Mesothelial cell of epicardium (in vitro differentiated cells): ENCODE measurements at places on chromosomes 3 and 15.

DNA sequence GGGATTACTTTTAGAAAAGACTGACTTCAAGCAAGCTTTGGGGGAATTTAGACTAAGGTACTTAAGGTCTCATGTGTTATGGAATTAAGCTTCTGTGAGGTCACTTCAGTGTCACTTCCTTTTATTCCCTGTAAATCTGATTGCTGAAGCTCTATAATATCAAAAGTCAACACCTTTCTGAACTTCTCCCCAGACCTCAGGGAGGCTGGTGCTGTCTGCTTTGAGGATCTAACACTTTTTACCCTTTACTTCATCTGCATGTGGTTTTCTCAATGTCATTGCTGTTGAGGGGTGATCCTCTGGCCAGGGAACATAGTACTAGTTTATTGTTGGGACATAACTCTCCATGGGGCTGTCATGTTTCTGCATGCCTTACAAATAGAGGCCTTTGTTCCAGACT, 41.8 kb upstream of the RASGRF1 start:
- no peak for DNase-seq

DNA sequence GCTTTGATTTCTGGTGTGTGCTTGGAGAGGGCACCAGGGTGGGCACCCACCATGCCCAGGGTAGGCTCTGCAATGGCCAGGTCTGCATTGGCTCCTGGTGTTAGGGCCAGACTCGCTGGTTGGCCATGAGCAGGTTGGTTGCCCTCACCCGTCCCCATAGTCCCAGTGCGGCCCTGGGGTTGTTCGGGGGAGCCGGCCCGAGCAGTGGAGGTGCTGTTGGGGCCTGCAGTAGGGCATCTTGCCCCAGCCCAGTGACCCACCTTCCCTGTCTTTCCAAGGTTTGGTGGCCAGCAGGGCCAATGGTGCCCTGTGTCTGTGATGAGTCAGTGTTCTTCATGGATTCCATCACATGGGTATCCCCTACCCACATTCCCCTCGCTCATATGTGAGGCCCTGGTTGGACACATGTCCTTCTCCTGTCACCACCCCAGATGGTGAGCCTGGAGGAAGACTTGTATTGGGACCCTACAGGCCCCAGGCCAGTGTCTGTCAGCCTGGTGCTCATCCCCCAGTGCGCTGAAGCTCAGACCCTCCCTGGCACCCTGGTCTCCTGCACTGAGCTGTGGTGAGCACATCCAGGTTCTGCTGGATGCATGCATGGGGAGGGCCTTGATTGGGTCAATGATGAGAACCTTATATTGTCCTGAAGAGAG, 190.1 kb downstream of the UBE3A start:
- DNase-seq: no peak

DNA sequence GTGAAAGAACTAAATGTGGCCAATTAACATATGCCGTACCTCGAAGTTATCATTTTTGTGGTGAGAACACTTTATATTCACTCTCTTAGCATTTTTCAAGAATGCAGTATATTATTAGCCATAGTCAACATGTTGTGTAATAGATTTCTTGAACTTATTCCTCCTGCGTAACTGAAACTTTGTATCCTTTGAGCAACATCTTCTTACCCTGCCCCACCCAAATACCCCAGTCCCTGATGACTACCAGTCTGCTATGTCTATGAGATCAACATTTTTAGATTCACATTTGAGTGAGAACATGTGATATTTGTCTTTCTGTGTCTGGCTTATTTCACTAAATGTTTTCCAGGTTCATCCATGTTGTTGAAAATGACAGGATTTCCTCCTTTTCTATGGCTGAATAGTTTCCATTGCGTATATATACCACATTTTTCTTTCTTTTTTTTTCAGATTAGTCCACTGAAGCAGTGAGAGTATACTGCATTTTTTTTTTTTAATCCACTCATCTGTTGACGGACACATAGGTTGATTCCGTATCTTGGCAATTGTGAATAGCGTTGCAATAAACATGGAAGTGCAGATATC, 12.7 kb upstream of the KBTBD8 start:
- no peak for DNase-seq

DNA sequence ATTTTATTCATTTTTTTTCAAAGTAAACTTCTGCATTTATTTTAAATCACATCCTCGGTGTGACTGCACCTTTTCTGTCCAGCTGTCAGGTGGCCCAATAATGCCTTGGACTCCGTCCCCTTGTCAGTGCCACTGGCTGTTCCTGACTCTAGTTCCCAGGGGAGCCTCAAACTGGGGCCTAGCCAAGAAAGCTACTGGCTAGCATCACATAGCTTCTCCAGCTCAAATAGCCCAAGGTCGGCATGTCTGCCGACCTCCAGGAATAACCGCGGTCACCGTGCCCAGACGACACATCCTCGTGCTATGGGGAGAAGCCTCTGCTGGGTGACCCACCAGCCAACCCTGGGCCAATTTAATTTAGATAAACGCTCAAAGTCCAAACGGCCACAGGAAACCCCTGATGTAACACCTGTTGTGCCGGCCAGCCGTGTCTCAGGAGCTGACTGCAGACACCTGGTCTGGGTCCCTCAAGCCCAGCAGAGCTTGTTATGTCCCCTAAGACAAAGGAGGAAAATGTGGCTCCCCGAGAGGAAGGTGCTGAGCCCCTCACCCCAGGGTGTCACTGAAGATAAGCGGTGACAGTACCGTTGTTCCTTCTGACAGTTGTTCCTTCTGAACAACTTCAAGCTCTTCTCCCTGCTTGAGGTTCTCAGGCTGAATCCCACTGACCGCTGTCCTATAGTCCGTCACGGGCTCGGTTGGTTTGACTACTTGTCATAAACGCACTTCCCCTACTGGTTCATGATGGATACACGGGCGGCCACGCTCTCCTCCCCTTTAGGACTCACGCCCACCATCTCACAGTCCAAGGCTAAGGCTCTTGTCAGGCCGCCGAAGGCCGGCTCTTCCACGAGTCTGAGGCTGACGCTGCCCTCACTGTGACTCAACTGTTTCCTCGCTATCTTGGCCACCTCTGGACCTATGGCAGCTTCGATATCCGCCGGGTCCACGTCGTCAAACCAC, 126.2 kb downstream of the KLF13 start:
- no peak for DNase-seq

DNA sequence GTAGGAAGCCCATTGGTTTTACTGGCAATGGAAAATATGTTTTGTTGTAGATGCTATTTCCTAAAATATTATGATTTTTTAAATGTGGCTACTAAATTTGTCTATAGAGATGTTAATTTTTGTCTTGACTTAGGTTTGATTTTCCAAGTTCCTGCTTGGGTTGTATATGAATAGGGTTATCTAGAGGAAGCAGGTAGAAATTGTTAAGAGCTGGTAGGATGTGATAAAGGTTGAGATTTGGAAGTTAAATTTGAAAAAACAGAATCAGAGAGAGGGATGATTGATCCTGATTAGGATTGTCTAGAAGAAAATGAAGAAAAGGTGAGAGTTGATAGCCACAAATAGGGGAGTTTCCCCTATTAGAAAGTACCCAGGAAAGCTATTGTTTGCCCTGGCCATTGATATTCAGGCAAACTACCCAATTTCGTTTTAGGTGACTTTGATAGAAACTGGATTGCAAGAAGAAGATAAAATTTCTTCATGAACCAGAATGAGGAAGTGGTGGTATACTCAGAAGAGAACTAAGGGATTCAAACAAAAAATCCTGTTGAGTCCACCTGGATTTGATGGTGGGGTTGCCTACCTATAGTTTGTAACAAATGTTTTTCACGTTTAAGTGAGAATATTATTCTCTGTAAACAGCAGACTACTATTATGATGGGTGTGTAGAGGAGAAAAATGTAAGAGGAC, 91.2 kb upstream of the PHLDB2 start:
- DNase-seq: no peak

GRCh38 chr15:57522148-57522547, 69.6 kb upstream of the MYZAP start:
- no peak for DNase-seq

DNA sequence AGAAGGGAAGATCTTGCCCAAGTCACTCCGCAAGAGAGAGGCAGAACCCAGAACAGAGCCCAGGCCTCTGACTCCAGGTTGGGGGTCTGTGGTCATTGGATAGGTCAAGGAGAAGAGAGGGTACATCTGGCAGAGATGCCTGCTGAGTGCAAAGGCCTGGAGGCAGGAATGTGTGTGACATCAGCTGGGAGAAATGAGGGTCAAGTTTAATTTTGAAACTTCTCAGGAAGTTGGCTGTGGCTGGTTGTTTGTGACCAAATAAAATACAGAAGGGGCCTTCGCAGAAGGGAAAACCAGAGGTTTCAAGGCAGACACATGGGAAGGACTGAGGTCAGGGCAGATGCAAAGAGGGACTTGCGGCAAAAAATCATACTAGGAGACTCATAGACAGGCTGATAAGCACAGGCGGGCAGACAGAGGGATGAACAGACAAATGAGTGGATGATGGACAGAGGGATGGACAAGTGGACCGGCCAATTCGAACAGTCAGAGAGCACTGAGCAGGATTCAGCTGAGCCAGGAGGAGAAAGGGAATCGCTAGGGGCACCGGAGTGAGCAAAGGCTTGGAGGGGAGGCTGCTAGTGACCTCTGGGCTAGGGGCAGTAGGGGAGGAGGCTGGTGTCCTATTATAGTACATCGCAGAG, 28.8 kb upstream of the CACNA2D2 start:
- no peak for DNase-seq

GRCh38 chr15:73737535-73737934, 15.6 kb downstream of the INSYN1 start:
- no peak for DNase-seq

- no peak for DNase-seq
Measured at GRCh38 chr3:105656651-105657504, 211.9 kb downstream of the CBLB start.

DNA sequence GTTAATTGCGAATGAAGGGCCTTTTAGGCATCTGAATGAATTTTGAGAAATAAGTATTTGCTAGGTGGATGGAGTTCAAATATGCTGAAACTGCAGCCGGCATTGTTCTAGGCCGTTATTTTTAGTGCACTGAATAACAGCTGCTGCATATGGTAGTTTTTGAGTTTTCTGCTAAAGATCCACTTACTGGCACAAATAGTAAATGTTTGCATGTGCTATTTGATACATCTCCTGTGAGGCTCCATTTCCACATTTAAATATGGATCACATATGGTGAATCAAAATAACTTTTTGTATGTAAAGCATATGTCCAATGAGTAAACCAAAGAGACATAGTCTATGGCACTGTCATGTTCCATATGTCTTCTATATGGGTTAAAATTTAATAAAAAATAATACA, 56.7 kb upstream of the CNTN4 start:
- DNase-seq: no peak

GRCh38 chr15:74302821-74303359, 64.6 kb downstream of the CYP11A1 start:
- peak; percentile 71 for DNase-seq

DNA sequence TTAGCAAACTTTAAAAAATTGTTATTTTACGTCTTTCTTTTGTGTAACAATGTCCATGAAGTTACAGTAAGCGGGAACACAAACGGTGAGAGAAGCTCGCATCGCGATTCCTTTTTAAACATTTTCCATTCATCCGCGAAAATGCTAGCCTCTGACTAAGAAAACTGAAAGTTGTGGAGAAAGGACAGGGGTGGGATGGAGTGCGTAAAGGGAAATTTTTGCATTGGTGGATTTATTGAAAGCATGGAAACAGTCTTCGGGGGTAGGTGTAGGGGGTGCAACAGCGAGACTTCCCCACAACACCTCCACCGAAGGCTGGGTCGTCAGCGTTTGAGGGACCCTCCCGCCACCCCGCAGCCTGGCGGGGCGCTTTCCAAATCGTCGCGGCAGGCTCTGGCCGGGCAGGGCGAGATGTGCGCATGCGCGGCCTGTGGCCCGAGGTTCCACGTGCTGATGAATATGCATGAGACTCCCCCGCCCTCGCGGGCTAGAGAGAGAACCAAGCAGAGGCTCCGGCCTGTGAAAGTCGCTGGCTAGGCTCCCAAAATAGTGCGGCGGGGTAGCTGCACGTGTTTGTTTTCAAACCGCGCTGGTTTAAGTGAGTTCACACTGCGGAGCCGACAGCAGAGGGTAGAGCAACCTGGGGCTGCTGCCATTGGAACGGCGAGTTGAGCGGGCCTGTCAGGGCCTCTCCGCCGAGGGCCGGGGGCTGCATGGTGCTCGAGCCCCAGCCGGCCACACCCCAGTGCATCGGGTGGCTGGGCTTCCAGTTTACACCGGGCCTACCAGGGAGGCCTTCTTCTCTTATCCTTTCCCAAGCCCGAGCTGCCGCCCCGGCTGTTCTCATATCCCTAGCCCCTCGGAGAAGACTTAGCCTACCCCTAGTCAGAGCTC, 9.9 kb downstream of the ZIC1 start:
- DNase-seq: peak; percentile 81

DNA sequence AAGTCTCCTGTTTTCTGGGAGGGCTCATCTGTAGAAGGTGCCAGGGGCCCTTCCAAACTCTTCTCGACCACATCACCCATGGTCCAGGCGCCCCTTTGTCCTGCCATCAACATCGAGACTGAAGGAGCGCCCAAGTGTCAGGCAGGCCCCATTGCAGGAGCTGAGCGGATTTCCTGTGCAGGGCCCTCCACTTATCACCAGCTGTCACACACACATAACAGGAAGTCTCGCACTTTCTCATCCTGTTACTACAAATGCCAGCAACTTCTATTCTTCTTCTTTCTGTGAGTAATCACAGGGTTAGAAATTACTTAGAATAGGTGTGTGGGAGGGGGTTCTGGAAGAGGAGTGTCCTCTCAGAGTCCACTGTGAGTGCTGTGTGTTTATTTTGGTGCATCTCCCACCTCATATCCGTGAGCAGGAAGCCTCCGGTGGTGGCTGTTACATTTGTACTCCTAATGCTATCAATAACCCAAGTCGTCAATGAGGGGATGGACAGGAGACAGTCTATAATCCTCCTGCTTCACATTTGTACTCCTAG, at the start of gene KLHL6:
TSS of gene KLHL6 (minus strand) at position 166 of the 541 bp plus-strand sequence. CDS start at position 113, 53 bp downstream.
- DNase-seq: no peak

- DNase-seq: no peak
Measured at GRCh38 chr15:69807721-69808120, 290.0 kb downstream of the TLE3 start.

- DNase-seq: no peak
Measured at GRCh38 chr3:156862338-156862737, 36.2 kb downstream of the LEKR1 start.

DNA sequence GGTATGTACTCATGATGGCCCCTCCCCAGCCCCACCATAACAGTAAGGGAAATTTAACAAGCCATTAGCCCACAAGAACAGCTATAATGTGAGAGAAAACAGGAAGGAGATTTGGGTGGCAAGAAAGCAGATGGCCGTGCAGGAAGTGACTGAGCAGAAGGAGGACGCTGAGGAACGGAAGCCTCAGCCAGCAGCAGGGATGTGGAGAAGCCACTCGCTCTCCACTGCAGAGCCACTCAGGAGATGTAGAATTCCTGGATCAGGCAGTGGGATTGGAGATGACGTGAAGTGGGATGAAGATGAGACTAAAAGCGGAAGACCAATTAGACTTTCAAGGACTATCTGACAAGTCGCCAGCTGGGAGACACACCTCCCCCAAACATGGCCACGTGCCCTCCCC, 31.2 kb downstream of the PRR23E start:
- DNase-seq: no peak
